Left ventricle myocardium superior (tissue), 1 donor: ENCODE measurements at places on chromosomes 12 and 14. TPM values are rescaled to one million over a fixed set of nuclear protein-coding genes. Genes with fewer than 3 reads are reported as not detected.
A peak's percentile ranks its signal among the peaks of the same experiment; 100 is the strongest.

DNA sequence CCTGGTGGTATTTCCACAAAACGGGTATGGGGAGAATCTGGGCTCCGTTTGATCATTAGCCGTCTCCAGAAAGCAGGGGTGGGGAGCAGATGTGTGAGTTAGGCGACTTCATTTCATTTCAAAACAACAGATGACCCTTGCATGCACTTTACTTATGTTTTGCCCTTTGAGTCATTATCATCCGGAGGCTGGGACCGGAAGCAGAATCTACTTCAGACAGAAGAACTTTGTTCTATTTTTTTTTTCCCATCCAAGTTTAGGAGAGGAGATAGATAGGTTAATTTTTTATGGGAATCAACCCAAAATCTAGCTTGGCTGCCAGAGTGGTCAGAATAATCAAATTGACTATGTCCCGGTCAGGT, 31.3 kb upstream of the CMAS start:
- DNase-seq, result no peak

DNA sequence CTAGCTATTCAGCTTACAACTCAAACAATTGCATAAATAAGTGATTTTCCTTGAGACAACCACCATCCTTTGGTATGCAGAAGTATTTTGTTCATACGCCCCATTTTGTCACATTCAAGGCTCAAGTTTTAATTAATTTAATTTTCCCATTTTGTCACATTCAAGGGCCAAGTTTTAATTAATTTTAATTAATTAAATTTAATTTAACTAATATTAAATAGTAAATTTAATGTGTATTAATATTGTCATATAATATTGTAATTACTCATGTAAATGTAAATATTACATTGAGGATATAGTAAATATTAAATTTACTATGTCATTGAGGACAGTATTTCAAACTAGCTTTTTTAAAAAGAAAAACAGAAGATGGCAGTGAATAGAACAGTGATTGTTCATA, 216.8 kb upstream of the GARIN2 start:
- no peak for DNase-seq

- no peak for DNase-seq
Measured at GRCh38 chr14:37343307-37344094, 145.8 kb downstream of the MIPOL1 start.

DNA sequence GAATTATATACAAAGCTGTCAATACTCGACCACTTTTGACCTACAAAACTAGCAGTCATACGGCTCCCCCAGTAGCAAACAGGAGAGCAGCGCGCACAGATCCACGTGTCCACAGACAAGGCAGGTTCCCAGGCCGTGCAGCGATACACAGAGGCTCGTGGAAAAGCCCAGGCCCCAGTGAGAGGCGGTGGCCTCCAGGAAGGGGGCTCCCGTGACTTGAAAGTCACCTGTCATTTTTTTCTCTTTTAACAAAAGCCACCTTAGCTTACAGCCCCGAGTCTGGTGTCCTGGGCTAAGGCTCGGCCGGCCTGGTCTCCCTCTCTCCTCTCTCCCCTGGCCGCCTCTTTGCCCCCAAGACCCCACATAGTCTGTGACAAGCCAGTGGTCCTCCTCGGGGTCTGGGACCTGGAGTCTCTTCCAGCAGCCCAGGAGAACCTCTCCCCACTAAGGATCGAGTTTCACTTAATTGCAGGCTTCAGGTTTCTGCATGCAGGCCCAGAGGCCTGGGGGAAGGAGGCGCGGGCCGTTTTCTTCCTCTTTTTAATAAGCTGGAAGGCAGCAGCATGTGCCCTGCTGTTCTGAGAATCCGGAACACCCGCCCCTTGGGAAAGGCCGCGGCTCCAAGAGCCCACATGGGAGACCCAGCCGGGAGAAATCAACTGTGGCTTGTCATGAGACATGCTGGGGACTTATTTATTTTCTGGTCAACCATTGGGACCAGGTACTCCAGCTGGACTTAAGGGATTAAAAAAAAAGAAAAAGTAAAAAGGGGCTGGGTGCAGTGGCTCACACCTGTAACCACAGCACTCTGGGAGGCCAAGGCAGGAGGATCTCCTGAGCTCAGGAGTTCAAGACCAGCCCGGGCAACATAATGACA, 15.9 kb downstream of the NCOR2 start:
- DNase-seq, result peak; percentile 78

GRCh38 chr12:50924131-50924438, 28.3 kb upstream of the HIGD1C start:
- DNase-seq, result no peak

- no peak for DNase-seq
Measured at GRCh38 chr14:25350021-25350420, 300.1 kb upstream of the STXBP6 start.

GRCh38 chr14:100735271-100735670, 8.6 kb downstream of the DLK1 start:
- no peak for DNase-seq

DNA sequence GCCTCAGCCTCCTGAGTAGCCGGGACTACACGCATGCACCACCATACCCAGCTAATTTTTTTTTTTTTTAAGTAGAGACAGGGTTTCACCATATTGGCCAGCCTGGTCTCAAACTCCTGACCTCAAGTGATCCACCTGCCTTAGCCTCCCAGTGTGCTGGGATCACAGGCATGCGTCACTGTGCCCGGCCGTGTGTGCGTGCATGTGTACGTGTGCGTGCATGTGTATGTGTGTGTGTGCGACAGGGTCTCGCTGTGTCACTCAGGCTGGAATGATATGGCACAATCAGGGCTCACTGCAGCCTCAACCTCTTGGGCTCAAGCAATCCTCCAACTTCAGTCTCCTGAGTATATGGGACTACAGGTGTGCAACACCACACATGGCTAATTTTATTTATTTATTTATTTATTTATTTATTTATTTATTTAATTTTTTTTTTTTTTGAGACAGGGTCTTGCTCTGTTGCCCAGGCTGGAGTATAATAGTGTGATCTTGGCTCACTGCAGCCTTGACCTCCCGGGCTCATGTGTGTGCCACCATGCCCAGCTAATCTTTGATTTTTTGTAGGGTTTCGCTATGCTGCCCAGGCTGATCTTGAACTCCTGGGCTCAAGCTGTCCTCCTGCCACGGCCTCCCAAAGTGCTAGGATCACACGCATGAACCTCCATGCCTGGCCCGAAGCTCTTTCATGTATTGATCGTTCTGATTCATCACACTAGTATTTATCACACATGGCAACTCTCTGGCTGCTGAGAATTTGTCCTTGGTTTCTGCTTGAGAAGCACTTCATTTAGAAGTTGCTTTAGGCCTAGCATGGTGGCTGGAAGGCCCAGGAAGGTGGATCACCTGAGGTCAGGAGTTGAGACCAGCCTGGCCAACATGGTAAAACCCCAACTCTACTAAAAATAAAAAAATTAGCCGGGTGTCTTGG, 35.9 kb upstream of the CLIP1 start:
- no peak for DNase-seq

- DNase-seq, result no peak
Measured at GRCh38 chr12:67681105-67681778, 32.7 kb downstream of the DYRK2 start.

DNA sequence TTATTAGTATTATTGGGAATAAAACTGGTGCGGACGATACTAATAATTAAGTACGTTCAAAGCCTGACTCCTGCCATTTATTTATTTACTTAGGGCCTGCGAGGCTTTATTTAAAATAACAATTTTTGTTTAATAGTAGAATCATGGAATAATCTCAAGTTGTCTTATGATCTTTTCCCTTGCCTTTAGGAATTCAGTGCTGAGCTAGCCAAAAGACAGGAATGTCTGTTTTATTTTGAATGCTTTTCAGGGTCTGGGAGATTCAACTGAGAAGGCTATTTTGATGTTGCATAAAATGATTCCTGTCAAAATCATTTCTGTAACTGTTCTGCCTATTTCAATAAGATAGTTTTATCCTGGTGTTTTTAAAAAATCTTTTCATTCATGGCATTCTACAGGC, 489.8 kb downstream of the EGLN3 start:
- DNase-seq, result no peak

SLC38A1 gene
- total RNA-seq, result 161 TPM

DNA sequence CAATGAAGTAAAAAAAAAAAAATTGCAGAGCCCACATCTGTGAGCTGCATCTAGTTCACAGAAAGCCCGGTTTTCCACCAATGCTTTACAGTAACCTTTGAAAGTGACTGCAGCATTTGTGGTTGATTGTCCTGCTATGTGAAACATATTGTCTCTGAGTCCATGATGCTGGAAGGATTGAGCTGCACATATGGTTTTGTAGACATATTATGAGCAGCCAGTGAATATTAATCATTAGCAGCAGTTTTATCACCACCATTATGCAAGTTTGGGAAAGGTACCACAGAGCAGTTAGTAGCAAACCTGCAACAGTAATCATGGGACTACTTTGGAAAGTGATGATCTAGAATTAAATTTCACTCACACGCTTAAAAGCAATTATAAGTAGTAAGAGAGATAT, 151.5 kb upstream of the PRICKLE1 start:
- DNase-seq, result no peak

- DNase-seq, result peak; percentile 60
Measured at GRCh38 chr12:47754881-47755280, 3.8 kb downstream of the RAPGEF3 start.

DNA sequence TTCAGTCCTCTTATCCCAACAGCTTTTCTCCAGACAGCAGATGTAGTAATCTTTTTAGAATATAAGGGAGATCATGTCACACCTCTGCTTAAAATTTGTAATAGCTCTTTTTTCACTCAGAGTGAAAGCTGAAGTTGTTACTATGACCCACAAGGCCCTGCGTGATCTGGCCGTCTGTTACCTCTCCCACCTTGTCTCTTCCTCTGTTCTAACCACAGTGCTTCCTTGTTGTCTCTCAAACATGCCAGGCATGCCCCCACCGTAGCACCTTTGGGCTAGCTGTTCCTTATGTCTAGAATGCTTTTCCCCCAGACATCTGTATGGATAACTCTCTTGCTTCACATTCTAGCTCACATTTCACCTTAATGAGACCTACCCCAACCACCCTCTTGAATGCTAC, 6.5 kb downstream of the NECAP1 start:
- no peak for DNase-seq

- no peak for DNase-seq
Measured at GRCh38 chr14:101599234-101599885, 38.1 kb downstream of the DIO3 start.

DNA sequence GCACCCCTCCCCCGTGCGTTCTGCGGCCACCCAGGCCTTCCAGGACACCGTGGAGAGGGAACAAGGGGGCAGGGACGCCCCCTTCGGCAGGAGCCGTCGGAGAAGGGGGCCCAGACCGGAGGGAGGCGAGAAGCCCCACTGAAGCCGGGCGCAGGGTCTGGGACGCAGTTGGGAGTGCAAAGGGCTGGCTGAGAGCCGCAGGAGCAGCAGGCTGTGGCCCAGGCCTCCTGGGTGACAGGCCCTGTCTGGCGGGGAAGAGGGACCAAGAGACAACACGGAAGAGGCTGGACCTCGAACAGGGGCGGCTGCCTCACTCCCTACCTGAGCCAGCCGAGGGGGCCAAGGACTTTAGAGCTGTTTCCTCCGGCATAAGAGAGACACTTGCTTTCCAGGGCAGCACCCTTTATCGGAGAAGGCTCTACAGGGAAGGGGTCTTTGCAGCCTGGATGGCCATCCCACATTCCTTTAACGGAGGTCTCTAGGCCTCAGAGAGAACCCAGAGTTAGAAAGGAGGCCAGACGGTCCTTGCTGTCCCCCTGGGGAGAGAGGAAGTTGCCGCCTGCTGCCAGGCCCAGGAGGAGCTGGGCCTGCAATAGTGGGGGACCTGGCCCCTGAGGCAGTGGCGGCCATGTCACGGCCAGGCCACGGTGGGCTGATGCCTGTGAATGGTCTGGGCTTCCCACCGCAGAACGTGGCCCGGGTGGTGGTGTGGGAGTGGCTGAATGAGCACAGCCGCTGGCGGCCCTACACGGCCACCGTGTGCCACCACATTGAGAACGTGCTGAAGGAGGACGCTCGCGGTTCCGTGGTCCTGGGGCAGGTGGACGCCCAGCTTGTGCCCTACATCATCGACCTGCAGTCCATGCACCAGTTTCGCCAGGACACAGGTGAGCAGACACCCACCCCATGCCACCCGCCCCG, 1.3 kb downstream of the DTX1 start:
- DNase-seq, result no peak

- no peak for DNase-seq
Measured at GRCh38 chr12:18556161-18556560, 181.7 kb downstream of the PLCZ1 start.

DNA sequence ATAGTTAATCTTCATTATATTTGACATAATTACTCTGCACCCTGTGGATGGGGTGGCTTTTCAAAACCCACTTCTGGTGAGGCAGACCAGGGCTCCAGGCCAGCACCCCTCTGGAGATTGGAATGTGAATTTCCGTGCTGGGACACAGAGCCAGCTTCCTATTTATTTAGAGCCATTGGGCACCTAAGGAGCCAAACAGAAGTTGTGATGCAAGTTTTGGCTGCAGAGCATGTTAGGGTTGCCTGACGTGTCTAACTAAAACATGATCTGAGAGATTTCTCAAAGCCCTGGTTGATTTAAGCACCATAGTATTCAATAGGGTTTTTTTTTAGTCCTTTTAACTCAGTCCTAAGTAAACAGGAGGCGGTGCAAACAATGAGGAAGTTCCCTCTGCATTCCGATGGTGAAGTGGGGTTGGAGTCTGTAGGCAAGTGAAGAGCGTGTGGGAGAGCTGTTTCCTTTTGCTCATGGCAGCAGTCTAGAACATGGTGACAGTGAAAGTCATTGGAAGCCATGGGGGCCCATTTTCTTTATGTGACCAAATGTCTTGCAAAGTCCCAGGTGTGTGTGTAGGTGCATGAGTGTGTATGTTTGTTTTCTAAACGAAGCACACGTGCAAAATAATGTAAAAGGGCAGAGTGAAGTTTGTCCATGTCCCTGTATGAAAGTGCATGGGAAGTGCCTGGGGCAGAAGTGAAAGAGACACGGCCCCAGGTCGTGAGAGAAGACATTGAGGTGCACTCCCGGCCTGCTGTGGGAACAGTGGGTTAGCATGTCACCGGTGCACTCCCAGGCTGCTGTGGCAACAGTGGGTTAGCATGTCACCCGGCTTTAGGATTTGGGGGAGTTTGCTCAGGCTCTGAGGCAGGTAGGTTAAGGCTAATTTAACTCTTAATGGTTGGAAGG, 117.7 kb downstream of the PRKCH start:
- DNase-seq, result peak; percentile 36

UBC gene
- total RNA-seq, result 1,197 TPM

GRCh38 chr14:61453103-61453767, 131.9 kb downstream of the PRKCH start:
- no peak for DNase-seq

GRCh38 chr12:80268924-80269749, 169.8 kb downstream of the OTOGL start:
- DNase-seq, result no peak

RND1 gene
- 0.27 TPM for total RNA-seq
